ENCODE measurements at places on chromosomes 13 and 19.

GRCh38 chr19:1343041-1343440 lies 40.7 kb upstream of the NDUFS7 start:
- no peak for DNase-seq

DNA sequence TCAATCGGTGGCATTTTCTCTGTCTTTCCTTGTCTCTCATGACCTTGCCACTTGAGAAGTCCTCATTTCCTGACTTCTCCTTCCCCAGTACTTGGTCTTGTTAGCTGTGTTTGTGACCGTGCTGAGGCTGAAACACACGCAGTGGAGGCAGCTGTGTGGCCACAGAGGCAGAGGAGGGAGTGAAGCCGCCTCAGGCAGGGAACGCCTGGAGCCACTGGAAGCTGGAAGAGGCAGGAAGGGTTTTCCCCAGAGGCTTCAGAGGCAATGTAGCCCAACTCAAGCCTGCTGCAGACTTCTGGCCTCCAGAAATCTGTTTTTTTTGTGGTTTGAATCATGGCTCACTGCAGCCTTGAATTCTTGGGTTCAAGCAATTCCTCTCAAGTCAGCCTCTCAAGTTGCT lies 29.2 kb upstream of the ARGLU1 start:
- DNase-seq, result no peak

DNA sequence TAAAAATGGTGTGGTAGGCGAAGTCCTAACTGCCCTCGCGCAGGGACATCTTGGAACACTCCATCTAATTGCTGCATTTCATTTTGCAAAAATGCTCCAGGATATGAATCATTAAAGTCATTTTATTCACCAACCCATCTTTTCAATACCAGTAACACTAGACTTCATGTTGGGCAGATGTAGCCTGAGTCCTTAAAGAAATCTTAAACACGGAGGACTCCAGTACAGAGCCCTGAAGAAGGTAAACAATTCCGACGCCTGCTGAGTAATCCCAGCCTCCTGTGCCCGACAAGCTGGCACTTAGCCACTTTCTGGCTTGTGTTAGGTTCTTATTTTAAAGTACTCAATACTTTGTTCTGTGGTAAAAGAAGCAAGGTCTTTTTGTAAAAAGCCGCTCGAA lies 58.0 kb upstream of the IRS2 start:
- no peak for DNase-seq

DNA sequence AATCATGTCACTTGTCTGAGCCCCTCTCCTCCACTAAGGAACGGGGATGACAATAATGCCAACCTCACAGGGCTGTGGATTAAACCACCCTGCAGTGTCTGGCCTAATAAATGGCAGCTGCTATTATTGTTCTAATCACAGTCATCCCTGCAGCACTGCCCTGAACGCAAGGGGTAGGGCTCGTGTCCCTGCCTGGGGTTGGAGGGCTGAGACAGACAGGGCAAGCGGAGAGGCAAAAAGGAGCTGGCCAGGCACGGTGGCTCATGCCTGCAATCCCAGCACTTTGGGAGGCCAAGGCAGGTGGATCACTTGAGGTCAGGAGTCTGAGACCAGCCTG lies 10.2 kb upstream of the KPTN start:
- no peak for DNase-seq

GRCh38 chr13:100588331-100589177 lies at the start of gene GGACT:
TSS of gene GGACT (minus strand) at chr13:100588789. CDS start at chr13:100532591, 56,198 bp downstream.
- peak; percentile 60 for DNase-seq

DNA sequence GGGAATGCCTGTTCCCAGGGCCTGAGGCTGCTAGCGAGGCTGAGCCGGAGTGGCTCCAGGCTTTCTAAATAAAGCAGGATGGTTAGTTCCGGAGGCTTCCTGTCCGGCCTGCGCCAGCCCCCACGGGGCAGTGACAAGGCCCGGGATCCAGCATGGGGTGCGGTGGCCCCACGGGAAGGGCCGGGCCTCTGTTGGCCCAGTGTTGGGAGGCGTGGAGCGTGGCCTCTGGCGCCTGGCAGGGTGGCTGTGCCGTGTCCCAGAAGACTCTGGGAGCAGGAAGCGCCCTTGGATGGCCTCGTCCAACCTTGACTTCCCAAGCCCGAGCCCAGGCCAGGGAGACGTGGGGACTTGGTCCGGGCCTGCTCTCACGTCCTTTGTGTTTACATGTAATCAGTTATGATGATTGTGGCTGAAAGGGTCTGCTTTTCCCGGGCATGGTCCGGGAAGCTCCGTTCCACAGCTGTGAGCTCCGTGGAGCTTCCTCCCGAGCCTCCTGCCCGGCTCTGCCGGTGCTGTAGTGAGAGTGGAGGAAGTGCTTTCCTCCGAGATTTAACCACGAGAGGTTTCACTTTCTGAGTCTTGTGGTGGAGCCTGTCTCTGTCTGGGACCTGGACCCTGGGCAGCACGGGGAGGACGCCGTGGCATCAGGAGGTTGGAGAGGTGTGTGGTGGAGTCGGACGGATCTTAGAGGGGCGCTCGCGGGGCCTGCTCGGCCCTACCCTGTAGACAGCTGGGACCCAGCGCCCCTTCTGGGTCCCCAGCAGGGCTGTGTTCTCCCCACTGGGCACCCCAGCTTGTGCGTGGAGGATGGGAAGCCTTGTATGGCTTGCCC lies 4.6 kb downstream of the GNA11 start:
- DNase-seq, result peak; percentile 27

GRCh38 chr13:108070925-108071324 lies 144.4 kb downstream of the LIG4 start:
- no peak for DNase-seq

DNA sequence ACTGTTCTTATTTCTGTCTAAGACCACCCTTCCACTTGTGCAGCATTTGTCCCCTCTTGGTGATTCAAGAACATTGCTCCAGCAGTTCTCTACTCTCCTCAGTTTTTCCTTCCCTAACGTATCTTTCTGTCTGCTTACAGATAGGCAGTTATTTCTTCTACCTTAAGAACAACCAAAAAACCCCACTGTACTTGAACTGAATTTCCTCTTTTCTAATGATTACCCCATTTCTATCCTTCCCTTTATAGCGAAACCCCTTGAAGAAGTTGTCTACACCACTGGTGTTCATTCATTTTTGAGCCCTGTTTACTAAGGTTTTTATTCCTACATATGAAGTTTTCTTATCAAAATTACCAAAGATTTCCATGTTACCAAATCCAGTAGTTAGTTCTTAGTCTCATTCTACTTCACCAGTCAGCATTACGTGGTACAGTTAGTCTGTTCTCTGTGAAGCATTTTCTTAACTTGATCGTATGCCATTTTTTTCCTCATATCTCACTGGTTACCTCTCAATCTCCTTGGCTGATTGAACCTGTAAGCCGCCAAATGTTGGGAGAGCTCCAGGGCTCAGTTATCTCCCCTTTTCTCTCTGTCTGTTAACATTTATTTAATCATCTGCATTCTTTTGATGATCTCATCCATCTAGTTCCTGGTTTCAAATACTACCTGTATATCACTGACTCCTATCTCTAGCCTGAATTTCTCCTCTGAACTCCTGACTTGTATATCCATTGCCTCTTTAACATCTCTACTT lies 9.0 kb downstream of the LSM14A start:
- DNase-seq, result peak; percentile 50

GRCh38 chr13:41008349-41008980 lies 10.7 kb downstream of the ELF1 start:
- peak; percentile 30 for DNase-seq

DNA sequence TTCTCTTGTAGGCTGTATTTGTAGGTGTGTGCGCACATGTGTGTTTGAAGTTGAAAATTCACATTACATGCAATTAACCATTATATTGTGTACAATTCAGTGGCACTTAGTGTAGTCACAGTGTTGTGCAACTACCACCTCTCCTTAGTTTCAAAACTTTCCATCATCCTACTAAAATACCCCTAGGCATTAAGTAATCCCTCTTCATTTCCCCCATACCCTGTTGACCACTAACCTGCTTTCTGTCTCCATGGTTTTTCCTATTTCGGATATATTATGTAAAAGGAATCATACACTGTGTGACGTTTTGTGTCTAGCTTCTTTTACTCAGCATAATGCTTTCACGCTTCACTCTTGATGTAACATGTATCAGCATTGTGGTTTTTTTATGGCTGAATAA lies 16.1 kb downstream of the LSM14A start:
- DNase-seq, result peak; percentile 33

GRCh38 chr19:16014923-16015804 lies 61.1 kb upstream of the TPM4 start:
- DNase-seq, result no peak

GRCh38 chr13:30802953-30803478 lies 67.7 kb downstream of the ALOX5AP start:
- DNase-seq, result peak; percentile 88

DNA sequence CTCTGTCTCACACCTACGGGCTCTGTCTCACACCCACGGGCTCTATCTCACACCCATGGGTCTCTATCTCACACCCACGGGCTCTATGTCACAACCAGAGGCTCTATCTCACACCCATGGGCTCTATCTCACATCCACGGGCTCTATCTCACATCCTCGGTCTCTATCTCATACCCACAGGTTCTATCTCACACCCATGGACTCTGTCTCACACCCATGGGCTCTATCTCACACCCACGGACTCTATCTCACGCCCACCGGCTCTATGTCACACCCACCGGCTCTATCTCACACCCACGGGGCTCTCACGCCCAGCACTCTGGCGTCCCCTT lies 73.9 kb downstream of the COL4A2 start:
- no peak for DNase-seq

GRCh38 chr19:28841531-28841930 lies 371.4 kb downstream of the UQCRFS1 start:
- DNase-seq, result no peak

Measured in inflammatory macrophage (primary cell).